A172 (cell line): ENCODE measurements at places on chromosomes 2 and 18. TPM values are rescaled to one million over a fixed set of nuclear protein-coding genes. Genes with fewer than 3 reads are reported as not detected.
A peak's percentile ranks its signal among the peaks of the same experiment; 100 is the strongest.

GRCh38 chr2:28546242-28546641 lies 50.4 kb downstream of the PLB1 start:
- no peak for DNase-seq

DNA sequence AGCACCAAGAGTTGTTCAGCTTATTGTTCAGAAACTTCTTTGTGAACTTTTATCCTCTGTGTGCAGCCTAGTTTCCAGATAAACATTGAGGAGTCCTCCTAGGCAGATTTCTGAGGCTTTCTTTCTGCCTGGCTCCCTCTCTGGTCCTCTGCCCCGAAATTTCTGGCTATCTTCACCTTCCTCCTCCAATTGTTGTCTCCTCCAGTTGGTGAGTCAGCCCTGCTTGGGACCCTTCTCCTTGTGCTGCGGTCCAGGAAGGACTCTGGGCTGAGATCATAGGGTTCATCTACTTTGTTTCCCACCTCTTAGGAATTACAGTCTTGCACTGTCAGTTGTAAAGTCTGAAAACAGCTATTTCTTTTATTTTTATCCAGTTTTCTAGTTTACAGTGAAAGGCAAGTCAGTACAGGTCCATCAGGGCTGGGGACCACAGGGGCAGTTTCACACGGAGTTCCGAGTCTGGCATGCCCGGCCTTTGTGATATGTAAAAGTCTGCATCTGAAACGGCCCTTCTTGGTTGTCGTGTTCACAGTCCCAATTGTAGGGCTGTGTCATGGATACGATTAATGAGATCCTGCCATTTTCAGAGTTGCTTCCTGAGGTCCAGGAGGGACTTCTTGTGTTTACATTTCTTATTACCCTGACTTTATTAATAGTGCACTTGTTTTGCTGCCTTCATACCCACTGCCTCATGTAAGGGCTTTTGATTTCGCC lies 100.8 kb downstream of the SMC6 start:
- no peak for DNase-seq

DNA sequence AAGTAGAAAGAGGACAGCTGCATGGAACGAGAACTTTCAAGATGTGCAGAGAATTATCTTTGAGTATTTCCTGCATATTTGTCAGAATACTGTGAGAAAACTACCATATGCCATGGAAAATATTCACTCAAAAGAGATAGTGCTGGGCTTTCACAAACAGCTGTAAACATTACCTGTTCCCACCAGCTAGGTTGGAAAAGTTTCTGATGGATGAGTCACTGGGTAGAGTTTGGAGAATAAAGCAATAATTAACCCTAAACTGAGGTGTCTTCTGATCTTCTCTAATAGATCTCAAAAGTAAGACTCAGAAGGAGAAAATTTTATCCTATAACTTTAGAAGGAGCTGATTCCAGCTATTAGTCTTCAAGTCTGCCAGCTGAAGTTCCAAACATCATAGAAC lies 3.9 kb upstream of the FSIP2 start:
- no peak for DNase-seq

DNA sequence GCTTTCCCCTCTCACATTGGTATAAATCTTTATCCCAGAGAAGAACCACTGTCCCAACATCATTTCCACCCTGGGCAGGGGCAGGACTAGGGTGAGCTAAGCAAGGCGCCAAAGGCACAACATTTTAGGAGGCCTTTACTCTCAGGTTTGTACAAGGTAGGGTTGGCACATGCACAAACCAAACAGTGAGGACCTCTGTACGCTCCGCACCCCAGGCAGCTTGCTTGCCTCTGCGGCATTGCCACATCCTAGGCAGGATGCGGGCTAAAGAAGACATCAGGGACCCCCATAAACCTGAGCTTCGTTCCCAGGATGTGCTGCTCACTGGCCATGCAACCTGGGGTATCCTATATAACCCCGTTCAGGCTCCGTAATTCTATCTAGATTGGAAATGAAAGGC lies 128.1 kb upstream of the DAPL1 start:
- no peak for DNase-seq

DNA sequence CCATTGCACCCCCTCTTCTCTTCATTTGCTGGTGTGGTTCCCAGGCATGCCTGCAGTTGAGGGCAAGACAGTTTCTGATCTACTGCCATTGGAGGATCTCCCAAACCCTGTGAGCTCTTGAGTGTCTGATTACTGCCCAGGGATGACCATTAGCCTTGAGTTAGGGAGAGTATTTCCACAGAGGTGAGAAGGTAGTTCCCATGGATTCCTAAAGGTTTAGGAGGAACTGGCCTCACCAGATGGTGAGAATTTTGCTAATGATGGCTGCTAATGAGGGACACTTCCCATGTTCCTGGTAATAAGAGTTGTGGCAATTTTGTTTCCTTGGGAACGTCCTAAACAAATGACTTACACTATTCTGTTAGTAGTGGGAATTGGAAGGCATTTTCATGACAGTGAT lies 42.5 kb downstream of the PTPRM start:
- no peak for DNase-seq

DNA sequence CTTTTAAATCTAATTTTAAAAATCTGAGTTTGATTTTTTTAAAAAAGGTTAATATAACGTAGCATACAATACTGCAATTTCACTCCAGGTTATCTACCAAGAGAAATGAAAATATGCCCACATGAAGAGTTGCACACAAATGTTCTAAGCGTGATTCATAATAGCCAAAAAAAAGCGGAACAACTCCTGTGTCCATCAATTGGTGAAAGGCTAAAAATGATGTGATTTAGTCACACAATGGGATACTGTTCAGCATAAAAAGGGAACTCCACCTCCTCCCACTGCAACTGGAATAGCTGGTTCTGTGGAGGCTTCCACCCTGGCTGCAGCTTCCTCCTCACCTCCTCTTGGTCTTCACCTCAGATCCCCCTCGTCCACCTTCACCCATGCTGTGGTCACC lies 132.8 kb downstream of the PIK3C3 start:
- no peak for DNase-seq

- no peak for DNase-seq
These were observed 765.2 kb upstream of the POU3F3 start for GRCh38 chr2:104088745-104089144.

- DNase-seq = no peak
These were observed 43.7 kb upstream of the RIT2 start for GRCh38 chr18:43159086-43159770.

CCBE1 gene
- 6.5 and 8.3 TPM in 2 replicates for total RNA-seq

DNA sequence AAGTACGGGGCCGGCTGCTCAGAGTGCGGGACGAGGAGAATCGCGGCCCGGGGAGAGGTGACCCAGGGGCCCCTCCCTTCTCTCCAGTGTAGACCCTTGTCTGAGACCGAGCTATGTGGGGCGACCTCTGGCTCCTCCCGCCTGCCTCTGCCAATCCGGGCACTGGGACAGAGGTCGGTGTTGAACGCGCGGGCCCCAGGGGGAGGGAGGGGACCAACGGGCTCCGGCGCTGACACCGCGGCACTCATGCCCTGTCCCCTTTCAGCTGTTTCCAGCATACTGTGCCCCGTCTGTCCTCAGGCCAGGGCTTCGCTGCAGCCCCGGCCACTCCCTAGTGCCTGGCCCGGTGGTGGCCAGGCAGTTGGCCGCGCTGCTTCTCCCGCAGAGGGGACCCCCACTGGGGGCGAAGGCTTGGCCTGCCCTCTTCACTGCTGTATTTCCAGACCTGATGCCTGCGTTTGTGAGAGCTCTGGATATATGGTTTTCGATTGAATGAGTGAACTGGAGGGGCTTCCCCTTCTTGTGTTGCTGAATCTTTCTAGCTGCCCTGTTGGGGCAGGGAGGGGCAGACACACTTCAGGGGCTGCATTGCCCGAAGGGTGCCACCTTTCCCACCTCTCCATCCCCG lies 809 bp downstream of the DBI start:
- peak; percentile 25 for DNase-seq

GRCh38 chr2:181585732-181586131 lies 71.2 kb downstream of the CERKL start:
- no peak for DNase-seq

- peak; percentile 68 for DNase-seq
These were observed 133.5 kb downstream of the LAMA3 start for GRCh38 chr18:23822590-23823385.
